Stimulated activated CD4-positive, alpha-beta T cell treated with anti-CD3 and anti-CD28 coated beads, Interleukin-4, amount 100 ng/mL, for 4 hours (primary cell): ENCODE measurements at places on chromosomes 2 and 18.

GRCh38 chr2:30252723-30253701 lies 21.7 kb downstream of the LBH start:
- peak; percentile 51 for DNase-seq

DNA sequence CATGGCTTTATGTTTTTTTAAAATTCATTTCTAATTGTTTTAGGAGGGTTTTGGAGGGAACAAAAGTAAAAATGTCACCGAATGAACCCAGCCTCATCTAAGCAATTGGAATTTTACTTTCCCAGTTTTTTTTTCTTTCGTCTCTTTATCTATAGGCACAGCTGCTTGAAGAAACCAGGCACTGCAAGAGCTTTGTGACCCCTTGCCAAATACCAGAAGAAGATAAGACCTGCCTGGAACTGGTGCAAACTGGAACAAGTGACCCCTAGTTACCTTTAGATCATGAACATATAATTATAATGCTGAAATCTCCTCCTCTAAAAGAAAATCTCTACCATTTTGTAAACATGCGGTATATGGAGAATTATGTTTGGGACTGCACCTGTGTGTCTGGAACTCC lies 100.9 kb downstream of the TSN start:
- no peak for DNase-seq

DNA sequence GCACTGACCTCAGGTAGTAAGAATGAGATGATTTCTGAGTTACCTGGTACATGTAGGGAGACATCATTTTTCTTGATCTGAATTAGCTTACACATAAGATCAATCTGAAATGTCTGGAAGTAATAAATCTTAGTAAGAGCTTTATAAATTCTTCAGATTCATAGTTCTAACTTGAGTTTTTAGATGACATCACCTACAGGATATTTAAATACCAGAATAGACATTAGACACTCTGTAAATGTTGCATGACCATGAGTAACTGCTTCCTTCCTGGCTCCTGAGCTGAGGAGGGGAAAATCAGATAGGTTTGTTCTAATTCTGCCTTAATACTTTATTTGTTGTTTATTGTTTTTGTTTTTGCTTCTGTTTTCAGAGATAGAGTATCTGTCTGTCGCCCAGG lies 181.8 kb downstream of the PHLPP1 start:
- no peak for DNase-seq

DNA sequence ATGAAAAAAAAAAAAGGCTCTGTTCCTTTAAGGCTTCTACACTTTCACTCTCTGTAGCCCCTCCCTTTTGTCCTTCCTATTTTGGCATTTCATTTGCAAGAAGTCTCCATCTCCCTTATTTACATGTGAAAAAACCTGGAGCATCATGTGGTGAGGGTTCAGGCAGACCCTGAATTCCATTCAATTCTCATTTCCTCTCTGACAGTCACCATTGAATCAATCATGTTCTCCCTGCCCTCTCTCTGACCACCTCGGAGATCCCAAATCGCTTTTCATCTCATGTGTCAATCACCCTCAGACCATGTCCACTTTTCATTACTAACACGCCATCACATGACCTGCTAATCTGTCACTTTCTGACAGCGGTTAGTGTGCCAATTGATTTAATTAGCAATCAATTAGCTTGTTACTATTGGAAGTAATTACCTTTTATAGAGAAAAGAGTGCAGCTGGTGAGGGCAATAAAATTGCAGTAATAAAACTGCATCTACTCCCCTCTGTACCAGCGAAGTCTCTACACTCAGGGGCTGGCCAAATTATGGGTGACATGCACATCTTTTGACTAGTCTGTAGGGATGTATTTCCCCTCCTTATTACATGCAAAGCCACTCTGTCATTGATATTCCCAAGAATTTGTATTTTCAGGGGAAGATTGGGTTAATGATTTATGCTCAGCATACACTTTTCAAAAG lies 317.4 kb downstream of the EN1 start:
- no peak for DNase-seq
